ENCODE measurements at places on chromosomes 11 and 22. TPM values are rescaled to one million over a fixed set of nuclear protein-coding genes. Genes with fewer than 3 reads are reported as not detected.

Gene OR56A1
- not detected for total RNA-seq

Gene SHISAL1
- 47.0 TPM for total RNA-seq

Gene TRIM49
- total RNA-seq, result not detected

Gene CDC42EP2
- 24.5 TPM for total RNA-seq

Gene SCGB2A2
- total RNA-seq, result not detected

Gene SNX32
- total RNA-seq, result 1.2 TPM

Gene SDF2L1
- total RNA-seq, result 12.2 TPM

Gene TSPAN32
- 1.4 TPM for total RNA-seq

Gene MS4A15
- not detected for total RNA-seq

Gene IGLL1
- not detected for total RNA-seq

Gene MPPED2
- 3.4 TPM for total RNA-seq

Gene FAM227A
- 3.1 TPM for total RNA-seq

Gene GRAP2
- total RNA-seq, result not detected

Gene MUC2
- total RNA-seq, result not detected

Gene PPME1
- total RNA-seq, result 27.1 TPM

Gene ZP1
- not detected for total RNA-seq

Gene CENPM
- total RNA-seq, result 7.8 TPM

Gene GAS2L1
- 9.2 TPM for total RNA-seq

Gene DMC1
- 10.3 TPM for total RNA-seq

Gene MMP7
- not detected for total RNA-seq

Gene LARGE2
- not detected for total RNA-seq

Gene PVALB
- not detected for total RNA-seq

Gene GLYATL2
- 1.5 TPM for total RNA-seq

Gene KRTAP5-9
- not detected for total RNA-seq

Gene OR5B21
- 0.22 TPM for total RNA-seq

Gene APOL3
- 37.0 TPM for total RNA-seq

Gene MS4A7
- not detected for total RNA-seq

Gene SYCE3
- total RNA-seq, result not detected

Gene RIMBP3B
- total RNA-seq, result 0.22 TPM

Gene PKP3
- 1.2 TPM for total RNA-seq

Gene ALDH3B1
- total RNA-seq, result 50.2 TPM

Gene OR4D5
- not detected for total RNA-seq

Gene APOA4
- not detected for total RNA-seq

Gene MS4A1
- not detected for total RNA-seq

Gene TOB2
- 31.6 TPM for total RNA-seq

All from articular chondrocyte of knee joint (primary cell).